ENCODE measurements at places on chromosomes 5 and 9. TPM values are rescaled to one million over a fixed set of nuclear protein-coding genes. Genes with fewer than 3 reads are reported as not detected.

FREM1 gene
- 0.06 TPM for total RNA-seq

PGM5 gene
- 1.4 TPM for total RNA-seq

FOXI1 gene
- not detected for total RNA-seq

ARL14EPL gene
- total RNA-seq: not detected

APBA1 gene
- 15.2 TPM for total RNA-seq

CNTNAP3 gene
- 10.9 TPM for total RNA-seq

HAVCR1 gene
- not detected for total RNA-seq

SAXO1 gene
- total RNA-seq: not detected

HSPA4 gene
- 90.5 TPM for total RNA-seq

TLE1 gene
- 58.7 TPM for total RNA-seq

CACFD1 gene
- total RNA-seq: 12.3 TPM

TCF7 gene
- 1.3 TPM for total RNA-seq

NRG2 gene
- 0.39 TPM for total RNA-seq

ABO gene
- 0.05 TPM for total RNA-seq

IFNA21 gene
- not detected for total RNA-seq

RECK gene
- total RNA-seq: 18.7 TPM

Data from glomerular endothelial cell (primary cell).